ENCODE measurements at places on chromosomes 5 and 9.
A peak's percentile ranks its signal among the peaks of the same experiment; 100 is the strongest.

DNA sequence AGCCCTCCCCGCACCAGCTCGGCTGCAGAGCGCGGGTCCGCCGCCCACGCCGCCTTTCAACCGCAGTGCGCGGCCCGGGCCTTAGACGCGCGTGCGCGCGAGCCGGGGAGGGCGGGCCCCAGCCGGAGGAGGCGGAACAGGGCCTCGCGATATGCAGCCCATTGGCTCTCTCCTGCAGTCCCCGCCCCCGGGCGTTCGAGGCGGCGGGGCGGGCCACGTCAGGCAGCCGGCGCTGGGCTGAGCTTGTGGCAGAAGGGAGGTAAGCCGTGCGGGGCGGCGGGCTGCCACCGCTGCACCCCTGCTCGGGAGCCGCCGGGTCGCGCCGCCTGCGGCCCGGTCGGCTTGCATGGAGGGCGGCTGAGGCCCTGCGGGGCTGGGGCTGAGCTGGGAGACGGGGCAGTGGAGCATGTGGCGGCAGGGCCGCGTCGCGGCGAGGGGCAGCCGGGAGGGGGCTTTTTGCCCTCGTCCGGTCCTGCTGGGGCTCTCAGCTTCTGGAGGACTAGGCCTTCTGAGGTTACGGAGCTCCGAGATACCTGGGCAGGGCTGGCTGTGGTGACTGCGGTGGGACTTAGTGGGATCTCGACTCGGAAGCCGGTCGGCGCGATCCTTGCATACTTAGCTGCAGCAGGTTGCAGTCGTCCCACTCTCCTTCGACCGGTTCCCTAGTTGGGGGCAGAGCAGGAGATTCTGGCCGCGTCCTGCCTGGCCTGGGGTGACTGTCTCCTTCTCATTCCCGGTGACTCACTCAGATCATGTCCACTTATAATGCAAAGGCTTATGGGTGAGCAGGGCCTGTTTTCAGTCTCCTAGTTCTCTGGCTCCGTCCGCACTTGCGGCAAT, at the start of gene FOCAD:
FOCAD (plus strand) TSS at position 225 of the 840 bp plus-strand sequence. CDS start 31,095 bp downstream, outside the sequence.
- peaks cover 2% of the 10 kb centered on the region for H3K36me3 ChIP-seq
- H3K4me1 ChIP-seq = peaks cover 18% of the 10 kb centered on the region
- H3K27ac ChIP-seq = peak within 1 kb of the TSS; percentile 84

DNA sequence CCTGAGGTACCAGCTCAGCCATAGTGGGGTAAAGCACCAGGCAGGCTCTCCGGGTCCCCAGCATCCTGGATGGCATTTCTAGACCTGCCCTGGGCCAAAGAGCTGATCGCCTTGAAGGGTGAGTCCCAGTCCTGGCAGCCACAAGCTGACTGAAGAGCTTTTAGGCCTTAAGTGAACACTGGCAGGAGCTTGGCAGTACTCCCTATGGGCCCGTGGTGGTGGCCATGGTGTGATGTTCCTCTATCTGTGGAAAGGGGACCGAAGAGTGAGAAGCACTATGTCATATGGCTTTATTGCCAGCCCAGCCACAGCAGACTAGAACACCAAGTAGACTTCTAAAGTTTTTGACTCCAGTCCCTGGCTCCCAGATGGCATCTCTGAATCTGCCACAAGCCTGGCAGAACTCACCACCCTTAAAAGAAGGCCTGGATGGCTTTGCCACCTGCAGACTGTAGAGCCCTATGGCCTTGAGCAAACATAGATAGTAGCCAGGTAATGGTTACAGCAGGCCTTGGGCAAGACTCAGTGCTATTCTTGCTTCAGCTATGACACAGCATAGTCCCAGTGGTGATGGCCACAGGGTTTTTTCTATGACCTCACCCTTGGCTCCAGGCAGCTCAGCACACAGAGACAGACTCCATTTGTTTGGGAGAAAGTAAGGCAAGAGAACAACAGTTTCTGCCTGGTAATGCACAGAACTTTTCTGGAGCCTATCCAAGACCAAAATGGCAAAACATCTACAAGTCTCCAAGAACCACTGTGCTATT, 801.5 kb upstream of the DMAC1 start:
- H3K36me3 ChIP-seq = no peaks in the 10 kb centered on the region
- H3K4me3 ChIP-seq = no peak overlapping the region
- DNase-seq = no peak
- no peaks in the 10 kb centered on the region for H3K27me3 ChIP-seq

- H3K4me3 ChIP-seq = no peak overlapping the region
- H3K27ac ChIP-seq = peak overlapping the region; percentile 62
- peak; percentile 35 for DNase-seq
- no peaks in the 10 kb centered on the region for H3K27me3 ChIP-seq
- peaks cover 15% of the 10 kb centered on the region for H3K4me1 ChIP-seq
- no peaks in the 10 kb centered on the region for H3K36me3 ChIP-seq
Measured at GRCh38 chr9:109418827-109419226, 79.3 kb downstream of the PTPN3 start.

- no peaks in the 10 kb centered on the region for H3K36me3 ChIP-seq
- no peak overlapping the region for H3K27ac ChIP-seq
- H3K4me1 ChIP-seq = no peaks in the 10 kb centered on the region
- no peak overlapping the region for H3K4me3 ChIP-seq
- DNase-seq = no peak
Measured at GRCh38 chr9:135281791-135282737, 194.6 kb downstream of the OLFM1 start.

DNA sequence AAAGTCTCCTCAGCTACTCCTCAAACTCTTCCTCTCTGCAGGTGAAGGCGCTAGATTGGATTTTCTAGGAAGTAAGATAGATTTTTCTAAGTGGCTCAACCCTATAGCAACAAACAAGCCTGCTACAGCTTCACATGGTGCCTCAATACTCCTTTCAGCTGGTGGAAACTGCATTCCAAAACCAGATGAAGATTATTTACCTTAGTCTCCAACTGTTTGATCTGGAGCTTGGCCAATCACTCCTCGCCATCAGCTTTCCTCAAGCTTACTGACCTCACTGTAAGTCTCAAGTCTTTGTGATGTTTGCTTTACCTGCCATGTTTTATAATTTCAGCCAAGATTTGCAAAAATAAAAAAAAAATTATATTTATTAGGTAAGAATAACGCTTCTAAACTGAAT, 622.4 kb downstream of the CHSY3 start:
- no peak for DNase-seq
- no peaks in the 10 kb centered on the region for H3K36me3 ChIP-seq
- H3K27ac ChIP-seq = no peak overlapping the region
- no peaks in the 10 kb centered on the region for H3K4me1 ChIP-seq
- no peaks in the 10 kb centered on the region for H3K27me3 ChIP-seq

Measured in T-helper 2 cell treated with Interferon-gamma antibody and Interleukin-4, amounts not matched to agents 5 μg/mL and 100 μg/mL, for 36 hours (primary cell).